ENCODE measurements at places on chromosomes 12 and 14.

GRCh38 chr14:85317491-85318021 lies 212.4 kb upstream of the FLRT2 start:
- H3K27ac ChIP-seq, result no peak overlapping the region
- H3K36me3 ChIP-seq, result no peaks in the 10 kb centered on the region
- no peaks in the 10 kb centered on the region for H3K27me3 ChIP-seq
- H3K4me3 ChIP-seq, result no peak overlapping the region

- no peaks in the 10 kb centered on the region for H3K36me3 ChIP-seq
- no peak for DNase-seq
These were observed 10.4 kb upstream of the HOXC13 start for GRCh38 chr12:53928054-53928835.

- no peaks in the 10 kb centered on the region for H3K36me3 ChIP-seq
- no peaks in the 10 kb centered on the region for H3K4me1 ChIP-seq
- no peak for DNase-seq
- no peak overlapping the region for H3K27ac ChIP-seq
- no peaks in the 10 kb centered on the region for H3K27me3 ChIP-seq
- no peak overlapping the region for H3K4me3 ChIP-seq
These were observed 123.5 kb downstream of the RIMBP2 start for GRCh38 chr12:130592641-130593040.

DNA sequence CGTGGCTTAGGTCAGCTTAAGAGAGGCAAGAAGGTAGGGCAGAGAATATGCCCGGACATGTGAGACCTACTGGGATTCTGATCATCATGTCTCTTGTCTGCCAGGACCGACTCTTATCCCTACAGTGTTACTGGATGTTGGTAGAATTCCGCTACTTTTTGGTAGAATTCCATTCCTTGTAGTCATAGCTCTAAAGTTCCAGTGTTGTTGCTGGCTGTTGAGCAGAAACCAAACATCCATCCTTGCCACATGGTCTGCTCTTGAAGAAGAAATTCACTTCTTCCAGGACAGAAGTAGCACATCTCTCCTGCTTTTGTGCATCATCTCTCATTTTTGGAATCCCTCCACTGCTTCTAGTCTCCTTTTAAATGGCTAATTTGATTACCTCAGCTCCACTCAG lies 453.7 kb downstream of the RPL10L start:
- no peaks in the 10 kb centered on the region for H3K4me1 ChIP-seq
- H3K36me3 ChIP-seq, result no peaks in the 10 kb centered on the region
- no peak for DNase-seq

GRCh38 chr12:41497409-41497808 lies 309.3 kb downstream of the PDZRN4 start:
- DNase-seq, result no peak
- H3K4me1 ChIP-seq, result no peaks in the 10 kb centered on the region
- H3K36me3 ChIP-seq, result no peaks in the 10 kb centered on the region
- H3K27ac ChIP-seq, result no peak overlapping the region
- no peaks in the 10 kb centered on the region for H3K27me3 ChIP-seq

DNA sequence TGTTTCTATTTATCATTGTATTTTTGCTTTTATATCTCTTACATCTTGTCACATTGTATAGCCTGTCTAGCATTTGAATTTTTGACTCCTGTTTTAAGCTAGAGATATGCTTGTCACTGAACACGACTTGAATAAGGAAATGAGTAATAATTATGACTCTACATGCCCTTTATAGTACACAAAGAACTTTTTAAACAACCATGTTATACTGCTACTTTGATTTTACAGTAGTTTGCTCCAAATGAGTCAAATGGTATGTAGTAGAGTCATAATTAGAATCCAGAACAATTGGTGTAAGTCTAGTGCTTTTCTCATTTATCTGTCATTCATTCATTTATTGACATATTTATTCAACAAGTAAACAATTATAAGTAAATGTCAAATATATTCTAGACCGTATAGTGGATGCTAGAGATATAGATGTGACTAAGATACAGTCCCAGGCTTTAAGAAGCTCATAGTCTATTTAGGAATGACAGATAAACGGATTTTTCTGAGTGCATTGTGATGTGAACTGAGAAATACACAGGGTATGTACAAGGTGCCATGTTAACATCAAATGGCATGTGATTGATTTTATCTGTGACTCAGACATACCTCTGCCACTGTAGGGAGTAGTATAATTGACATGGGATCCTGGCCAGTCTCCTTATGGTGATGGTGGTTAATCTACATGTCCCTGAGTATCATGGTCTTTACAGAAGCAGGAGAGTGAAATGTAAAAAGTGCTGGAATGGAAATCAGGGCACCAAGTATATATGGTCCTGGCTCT lies 799.7 kb downstream of the DIO2 start:
- no peak overlapping the region for H3K27ac ChIP-seq
- H3K27me3 ChIP-seq, result no peaks in the 10 kb centered on the region
- DNase-seq, result no peak

DNA sequence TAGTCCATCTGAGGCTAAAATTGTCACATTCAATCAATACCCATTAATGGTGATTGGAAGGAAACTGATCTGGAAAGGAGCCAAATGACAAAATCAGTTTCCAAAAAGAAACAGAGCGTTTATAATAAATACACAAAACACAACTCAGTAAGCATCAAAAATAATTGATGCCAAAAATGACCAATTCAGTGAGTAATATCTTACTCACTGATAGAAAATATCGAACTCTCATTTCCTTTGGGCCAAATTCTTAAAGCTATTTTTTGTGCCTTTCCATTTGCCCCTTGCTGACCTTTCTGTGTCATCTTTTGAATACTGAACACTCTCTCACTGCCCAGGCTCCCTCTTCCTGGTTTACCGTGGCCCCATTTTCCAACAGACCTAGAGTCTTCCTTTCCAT lies 22.5 kb upstream of the ATP2B1 start:
- H3K27me3 ChIP-seq, result no peaks in the 10 kb centered on the region
- H3K27ac ChIP-seq, result no peak overlapping the region
- H3K4me3 ChIP-seq, result no peak overlapping the region
- H3K4me1 ChIP-seq, result peaks cover 7% of the 10 kb centered on the region

DNA sequence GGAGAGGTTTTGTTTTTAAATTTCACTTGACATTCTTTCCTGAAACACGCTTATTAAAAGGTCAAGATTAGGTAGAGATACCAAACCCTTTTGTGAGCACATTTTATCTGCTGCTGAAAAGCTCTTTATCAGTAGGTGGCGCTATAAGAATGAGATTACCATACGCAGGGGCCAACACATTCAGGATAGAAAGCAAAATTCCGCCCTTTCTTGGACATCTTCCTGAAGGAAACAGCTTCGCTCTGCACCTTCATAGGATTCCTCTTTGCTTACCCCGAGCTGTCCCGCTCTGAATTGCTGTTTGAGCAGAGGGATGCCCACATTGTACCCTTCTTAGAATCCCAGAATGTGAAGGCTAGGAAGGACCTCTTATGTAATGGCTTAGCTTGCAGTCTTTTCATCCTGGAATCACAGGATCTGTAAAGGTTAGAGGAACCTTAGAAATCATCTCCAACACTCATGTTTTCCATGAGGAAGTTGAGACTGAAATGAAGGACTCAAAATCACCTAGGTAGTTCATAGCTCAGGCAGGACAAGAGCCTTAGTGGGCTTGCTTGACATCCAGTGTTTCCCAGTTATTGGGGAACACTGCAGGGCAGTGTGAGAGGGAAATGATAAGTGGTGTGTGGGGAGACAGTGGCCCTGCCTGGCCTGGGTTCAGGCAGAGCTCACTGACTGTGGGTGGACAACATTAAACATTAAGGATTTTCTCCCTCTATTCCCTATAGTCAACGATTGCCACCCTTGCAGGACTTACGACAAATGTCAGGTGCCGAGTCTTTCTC lies 38.7 kb upstream of the CRY1 start:
- H3K27ac ChIP-seq, result no peak overlapping the region
- peaks cover 2% of the 10 kb centered on the region for H3K27me3 ChIP-seq
- H3K36me3 ChIP-seq, result no peaks in the 10 kb centered on the region
- H3K4me1 ChIP-seq, result peaks cover 2% of the 10 kb centered on the region

GRCh38 chr12:51793201-51793600 lies 55.3 kb downstream of the FIGNL2 start:
- H3K27ac ChIP-seq, result no peak overlapping the region
- H3K36me3 ChIP-seq, result no peaks in the 10 kb centered on the region
- no peaks in the 10 kb centered on the region for H3K4me1 ChIP-seq
- H3K4me3 ChIP-seq, result no peak overlapping the region

DNA sequence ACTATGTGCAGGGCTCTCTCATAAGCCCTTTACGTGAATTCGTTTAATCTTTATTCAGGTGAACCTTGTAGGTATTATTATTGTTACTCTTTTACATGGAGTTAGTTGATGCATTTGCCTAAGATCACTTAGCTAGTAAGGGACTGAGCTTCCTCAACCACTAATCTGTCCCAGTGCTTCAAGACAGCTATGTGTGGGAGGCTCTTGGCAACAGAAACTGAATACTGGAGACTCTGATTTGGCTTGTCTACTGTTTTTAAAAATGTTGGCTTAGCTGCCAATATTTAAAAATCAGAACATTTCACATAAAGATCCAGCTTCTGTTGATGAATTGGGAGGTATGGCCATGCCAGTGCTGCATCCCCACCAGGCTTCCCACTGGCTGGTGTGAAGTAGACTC lies 6.8 kb downstream of the KNTC1 start:
- H3K27ac ChIP-seq, result no peak overlapping the region
- no peak for DNase-seq
- no peaks in the 10 kb centered on the region for H3K27me3 ChIP-seq
- peaks cover 6% of the 10 kb centered on the region for H3K4me1 ChIP-seq

GRCh38 chr12:83031196-83031595 lies 344.5 kb downstream of the TMTC2 start:
- H3K27me3 ChIP-seq, result no peaks in the 10 kb centered on the region
- no peak for DNase-seq
- H3K4me1 ChIP-seq, result no peaks in the 10 kb centered on the region

GRCh38 chr12:107917912-107918800 lies 143.7 kb downstream of the ASCL4 start:
- H3K36me3 ChIP-seq, result no peaks in the 10 kb centered on the region
- H3K27me3 ChIP-seq, result peaks cover 33% of the 10 kb centered on the region
- no peaks in the 10 kb centered on the region for H3K4me1 ChIP-seq
- DNase-seq, result no peak
- no peak overlapping the region for H3K27ac ChIP-seq
- no peak overlapping the region for H3K4me3 ChIP-seq

GRCh38 chr12:57661376-57661775 lies 28.4 kb upstream of the B4GALNT1 start:
- no peaks in the 10 kb centered on the region for H3K27me3 ChIP-seq
- H3K27ac ChIP-seq, result no peak overlapping the region
- H3K36me3 ChIP-seq, result no peaks in the 10 kb centered on the region

- peaks cover 2% of the 10 kb centered on the region for H3K27me3 ChIP-seq
- DNase-seq, result no peak
- H3K4me1 ChIP-seq, result no peaks in the 10 kb centered on the region
- H3K36me3 ChIP-seq, result no peaks in the 10 kb centered on the region
These were observed 41.1 kb downstream of the TMEM63C start for GRCh38 chr14:77222546-77223225.

GRCh38 chr14:100901391-100902183 lies 1.9 kb downstream of the RTL1 start:
- no peak for DNase-seq
- peaks cover 43% of the 10 kb centered on the region for H3K27me3 ChIP-seq
- no peaks in the 10 kb centered on the region for H3K36me3 ChIP-seq
- no peaks in the 10 kb centered on the region for H3K4me1 ChIP-seq
- H3K4me3 ChIP-seq, result no peak overlapping the region

DNA sequence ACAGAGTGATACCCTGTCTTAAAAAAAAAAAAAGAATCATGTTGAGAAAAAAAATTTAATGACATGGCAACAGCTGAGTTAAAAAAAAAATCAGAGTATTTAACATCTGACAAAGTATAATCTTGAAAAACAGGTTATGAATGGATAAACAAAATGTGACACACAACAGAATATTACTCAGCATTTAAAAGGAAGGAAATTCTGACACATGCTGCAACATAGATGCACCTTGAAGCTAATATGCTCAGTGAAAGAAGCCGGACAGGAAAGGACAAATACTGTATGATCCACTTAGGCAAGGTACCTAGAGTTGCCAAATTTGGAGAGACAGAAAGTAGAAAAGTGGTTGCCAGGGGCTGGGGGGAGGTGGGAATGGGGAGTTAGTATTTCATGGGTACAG lies 19.4 kb upstream of the EIF2B2 start:
- no peak overlapping the region for H3K4me3 ChIP-seq
- DNase-seq, result no peak
- no peaks in the 10 kb centered on the region for H3K27me3 ChIP-seq

DNA sequence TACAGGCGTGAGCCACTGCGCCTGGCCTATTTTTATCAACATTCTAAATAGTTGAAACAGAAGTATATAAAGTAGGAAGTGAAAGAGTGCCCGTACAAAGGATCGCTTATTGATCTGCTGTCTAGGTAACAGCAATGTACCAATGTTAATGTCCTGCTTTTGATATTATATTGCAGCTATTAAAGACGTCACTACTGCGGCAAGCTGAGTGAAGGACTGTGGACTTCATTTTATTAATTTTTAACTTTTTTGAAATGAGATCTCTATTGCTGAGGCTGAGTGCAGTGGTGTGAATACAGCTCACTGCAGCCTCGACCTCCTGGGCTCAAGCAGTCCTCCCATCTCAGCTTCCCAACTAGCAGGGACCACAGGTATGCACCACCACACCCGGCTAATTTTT lies 10.8 kb downstream of the PTGR2 start:
- no peak for DNase-seq
- no peaks in the 10 kb centered on the region for H3K36me3 ChIP-seq
- H3K4me1 ChIP-seq, result no peaks in the 10 kb centered on the region
- H3K27me3 ChIP-seq, result no peaks in the 10 kb centered on the region
- H3K27ac ChIP-seq, result no peak overlapping the region

GRCh38 chr12:84077679-84078078 lies 834.9 kb downstream of the SLC6A15 start:
- H3K27ac ChIP-seq, result no peak overlapping the region
- no peaks in the 10 kb centered on the region for H3K27me3 ChIP-seq
- H3K4me1 ChIP-seq, result no peaks in the 10 kb centered on the region

DNA sequence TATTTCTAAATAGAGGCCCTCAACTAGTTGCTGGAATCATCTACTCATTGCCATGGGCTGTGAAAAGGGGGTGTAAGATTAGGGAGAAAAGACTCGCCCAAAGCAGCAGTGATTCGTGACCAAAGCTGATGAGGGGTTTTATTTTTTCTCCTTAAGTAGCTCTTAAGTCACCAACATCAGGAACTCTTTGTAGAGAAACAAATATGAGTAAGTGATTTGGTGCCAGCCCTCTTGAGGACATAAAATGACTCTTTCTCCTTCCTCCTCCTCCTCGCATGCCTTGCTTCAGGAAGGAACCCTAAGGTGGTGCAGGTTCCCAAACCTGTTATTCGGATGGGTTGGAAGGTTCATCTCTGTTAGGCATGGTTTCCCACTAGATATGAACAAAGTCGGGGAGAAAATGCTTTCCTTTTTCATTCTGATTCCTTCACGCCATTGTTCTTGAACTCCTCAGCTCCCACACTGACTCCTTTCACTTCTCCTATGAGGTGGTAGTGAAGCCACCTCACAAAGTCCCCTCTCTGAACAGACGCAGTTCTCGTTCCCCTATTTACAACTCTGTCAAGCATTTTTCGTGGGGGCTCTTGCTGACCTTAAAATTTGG lies 113.4 kb downstream of the ETV6 start:
- H3K4me3 ChIP-seq, result no peak overlapping the region
- peaks cover 35% of the 10 kb centered on the region for H3K36me3 ChIP-seq
- H3K4me1 ChIP-seq, result peaks cover 69% of the 10 kb centered on the region
